T-helper 17 cell (primary cell): ENCODE measurements at places on chromosomes 3 and 15. TPM values are rescaled to one million over a fixed set of nuclear protein-coding genes. Genes with fewer than 3 reads are reported as not detected.

DNA sequence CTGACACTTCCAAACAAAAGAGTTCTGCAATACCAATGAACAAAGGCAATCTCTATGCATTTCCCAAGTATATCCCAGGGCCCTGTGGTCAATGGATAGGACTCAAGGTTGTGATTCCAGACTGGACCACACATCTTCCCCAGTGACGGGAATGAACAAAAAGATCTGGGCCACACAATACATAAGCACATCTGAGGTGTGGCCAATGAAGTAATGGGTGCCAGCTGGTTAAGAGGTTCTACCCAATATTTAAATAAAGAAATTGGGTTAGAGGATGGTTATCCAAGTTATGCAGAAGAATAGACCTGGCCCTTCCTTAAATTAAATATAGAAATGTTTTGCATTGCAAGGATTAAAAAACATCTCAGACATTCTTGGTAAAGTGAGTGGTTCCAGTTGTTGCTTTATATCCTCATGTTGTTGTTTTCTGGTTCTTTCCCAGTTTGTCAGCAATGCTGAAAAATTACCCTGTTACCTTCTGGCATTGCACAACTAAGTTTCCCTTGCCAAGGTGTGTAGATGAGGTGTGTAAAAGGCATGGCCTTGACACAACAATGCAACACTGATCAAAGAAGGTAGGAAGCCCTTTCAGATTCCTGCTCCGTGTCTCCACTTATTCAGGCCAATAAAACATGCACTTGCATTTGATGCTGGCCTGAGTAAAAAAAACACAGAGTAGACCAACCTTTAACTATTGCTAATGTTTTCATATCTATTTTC lies 86.5 kb downstream of the PRICKLE2 start:
- DNase-seq = no peak

DNA sequence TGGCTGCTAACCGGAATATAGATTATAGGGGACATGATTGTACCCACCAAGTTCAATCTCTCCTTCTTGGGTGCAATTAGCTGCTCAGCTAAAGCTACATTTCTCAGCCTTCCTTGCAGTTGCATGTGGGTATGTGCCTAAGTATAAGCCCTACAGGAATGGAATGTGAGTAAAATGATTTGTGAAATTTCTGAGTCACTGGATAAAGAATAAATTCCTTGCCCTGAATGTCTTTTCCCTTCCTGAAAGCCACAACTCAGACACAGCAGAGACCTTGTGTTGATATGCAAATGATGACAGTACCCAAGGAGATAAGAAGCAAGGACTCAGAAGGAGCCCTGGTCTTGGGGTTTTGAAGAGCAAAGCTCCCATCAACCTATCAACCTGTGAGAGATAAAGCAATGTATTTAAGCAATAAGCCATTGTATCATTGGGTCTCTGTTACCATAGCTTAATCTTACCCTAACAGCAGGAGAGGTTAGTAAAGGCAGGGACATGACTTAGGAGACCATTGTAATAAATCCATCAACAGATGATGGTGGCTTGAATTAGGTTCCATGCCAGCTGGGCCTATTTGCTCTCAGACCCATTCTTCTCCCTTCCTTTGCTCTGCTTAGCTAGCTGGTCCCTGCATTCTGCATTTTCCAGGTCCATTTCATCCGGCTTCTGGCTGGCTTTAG lies 25.6 kb upstream of the ZNF280D start:
- no peak for DNase-seq

DNA sequence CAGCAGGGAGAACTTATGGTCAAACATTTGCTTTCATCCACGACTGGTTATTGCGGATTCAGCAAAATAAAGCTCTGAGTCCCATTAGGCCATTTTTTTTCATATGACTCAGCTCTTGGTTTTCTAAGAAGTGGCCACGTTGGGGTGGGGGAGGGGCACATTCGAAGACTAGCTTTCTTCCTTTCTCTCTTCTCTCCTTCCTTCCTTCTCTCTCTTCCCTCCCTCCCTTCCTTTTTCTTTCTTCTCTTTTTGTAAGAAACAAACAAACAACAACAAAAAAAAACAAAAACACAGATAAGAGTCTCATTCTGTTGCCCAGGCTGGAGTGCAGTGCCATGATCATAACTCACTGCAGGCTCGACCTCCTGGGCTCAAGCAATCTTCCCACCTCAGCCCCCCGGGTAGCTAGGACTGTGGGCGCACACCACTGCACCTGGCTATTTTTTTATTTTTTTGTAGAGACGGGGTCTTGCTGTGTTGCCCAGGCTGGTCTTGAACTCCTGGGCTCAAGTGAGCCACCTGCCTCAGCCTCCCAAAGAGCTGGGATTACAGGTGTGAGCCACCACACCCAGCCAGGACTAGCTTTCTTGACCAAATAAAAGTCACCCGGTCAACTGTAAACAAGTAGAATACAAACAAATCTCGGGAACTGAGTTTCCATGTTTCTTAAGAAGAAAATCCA lies 41.6 kb downstream of the ABCC5 start:
- DNase-seq = no peak

DNA sequence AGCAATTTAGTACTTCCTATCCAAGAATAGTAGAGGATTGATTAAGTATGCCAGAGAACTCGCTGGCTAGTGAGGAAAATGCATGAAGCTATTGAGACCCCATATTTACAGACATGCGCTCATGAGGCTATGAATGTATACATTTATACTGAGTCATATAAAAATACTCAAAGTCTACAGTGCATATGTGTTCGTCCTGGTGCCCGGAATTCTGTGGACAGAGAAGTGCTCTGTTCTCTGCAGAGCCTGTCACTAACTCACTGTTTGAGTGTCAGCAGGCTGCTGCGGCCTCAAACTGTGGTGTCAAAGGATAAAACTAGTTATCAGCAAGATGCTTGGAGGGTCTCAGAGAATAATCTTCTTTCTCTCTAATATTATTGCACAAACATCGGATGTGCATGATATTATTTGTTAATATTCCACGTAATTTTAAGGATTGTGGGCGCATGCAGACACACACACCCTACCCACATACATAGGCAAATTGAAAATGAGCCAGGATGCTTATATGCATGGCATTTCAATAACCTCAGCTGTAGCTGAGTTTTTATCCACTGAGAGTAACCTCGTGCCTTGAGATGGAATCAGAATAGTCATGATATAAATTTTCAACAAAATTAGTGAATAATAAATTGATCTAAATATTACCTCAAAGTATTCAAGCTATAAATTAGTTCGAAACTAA lies 50.0 kb upstream of the TSC22D2 start:
- DNase-seq = no peak

GRCh38 chr3:53234130-53234840 lies 21.5 kb downstream of the TKT start:
- DNase-seq = no peak

DNA sequence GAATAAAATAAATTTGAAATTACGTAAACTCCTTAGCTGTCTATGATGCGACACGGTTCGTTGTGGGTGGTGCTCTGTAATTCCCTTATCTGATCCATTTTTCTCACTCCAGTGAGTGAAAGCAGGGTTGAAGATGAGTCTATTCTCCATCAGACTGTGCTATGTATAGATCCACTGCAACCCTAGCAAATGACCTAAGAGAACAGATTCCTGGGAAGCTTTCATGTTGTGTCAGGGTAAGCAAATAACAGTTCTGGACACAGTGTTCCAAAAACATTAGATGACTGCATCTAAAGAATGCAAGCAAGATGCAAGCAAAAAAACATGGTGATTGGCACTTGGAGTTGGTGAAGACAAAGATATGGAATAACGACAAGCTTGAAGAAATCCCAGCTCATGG lies 239.3 kb downstream of the SLC9A9 start:
- no peak for DNase-seq

DNA sequence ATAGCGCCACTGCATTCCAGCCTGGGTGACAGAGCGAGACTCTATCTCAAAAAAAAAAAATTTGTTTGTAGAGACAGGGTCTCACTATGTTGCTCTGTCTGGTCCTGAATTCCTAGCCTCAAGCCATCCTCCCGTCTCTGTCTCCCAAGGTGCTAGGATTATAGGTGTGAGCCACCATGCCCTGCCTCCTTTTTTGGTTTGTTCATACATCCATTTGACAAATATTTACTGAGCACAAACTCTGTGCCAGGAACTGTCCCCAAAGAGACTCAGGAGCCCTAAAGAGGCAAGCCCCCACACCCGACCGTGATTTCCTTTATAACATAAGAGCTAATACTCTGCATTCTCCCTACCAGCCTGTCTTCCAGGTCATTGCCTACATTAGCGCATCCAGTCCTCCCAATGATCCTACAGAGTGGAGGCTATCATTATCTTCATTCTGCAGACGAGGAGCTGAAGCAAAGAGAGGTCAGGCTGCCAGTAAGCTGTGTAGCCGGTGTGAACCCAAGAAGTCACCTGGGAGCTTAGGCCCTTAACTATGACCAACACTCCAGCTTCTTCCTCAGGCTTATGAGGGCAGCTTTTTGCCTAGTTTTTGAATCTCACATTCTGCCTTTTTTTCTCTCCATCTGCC lies 6.3 kb upstream of the PXK start:
- no peak for DNase-seq

DNA sequence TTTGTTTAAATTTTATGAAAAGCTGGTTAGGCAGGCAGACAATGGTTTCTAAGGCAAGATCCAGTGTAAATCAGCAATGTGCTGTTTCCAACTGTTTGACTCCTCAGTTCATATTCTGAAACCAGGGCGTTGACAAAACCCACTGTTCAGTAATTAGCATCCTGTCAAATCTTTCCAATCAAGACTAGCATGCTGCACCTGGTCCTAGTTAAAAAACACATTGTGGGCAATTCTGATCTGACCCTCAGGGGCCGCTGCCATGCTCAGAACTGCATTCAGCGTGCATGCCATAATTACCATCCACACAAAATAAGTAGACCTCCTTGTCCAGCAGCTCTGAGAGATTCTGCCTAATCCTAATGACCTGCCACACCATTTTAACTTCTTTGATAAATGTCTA lies 20.9 kb upstream of the RBP1 start:
- DNase-seq = no peak

- no peak for DNase-seq
Measured at GRCh38 chr15:63063164-63063756, 20.7 kb downstream of the TPM1 start.

DNA sequence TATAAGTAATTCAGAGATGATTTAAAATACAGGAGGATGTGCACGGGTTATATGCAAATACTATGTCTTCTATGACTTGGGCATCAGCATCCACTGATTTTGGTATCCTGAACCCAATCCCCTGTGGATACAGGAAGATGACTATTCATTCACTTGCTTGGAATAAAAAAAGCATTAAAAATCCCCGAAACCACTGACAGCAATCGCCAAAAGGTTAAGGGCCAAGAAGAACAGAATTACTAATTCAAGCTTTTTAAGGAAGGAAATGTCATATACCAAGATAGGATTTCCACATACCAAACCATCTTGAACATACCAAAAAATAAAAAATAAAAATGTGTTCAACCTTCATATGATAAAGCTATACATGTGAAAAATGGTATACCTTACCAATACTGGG lies 93.7 kb downstream of the DLG1 start:
- no peak for DNase-seq

GRCh38 chr15:67827562-67828277 lies 2.4 kb downstream of the SKOR1 start:
- DNase-seq = no peak

GRCh38 chr15:31352911-31353811 lies 26.5 kb downstream of the KLF13 start:
- no peak for DNase-seq

- DNase-seq = no peak
Measured at GRCh38 chr3:154583086-154583634, 153.2 kb upstream of the GPR149 start.

- no peak for DNase-seq
Measured at GRCh38 chr3:109213321-109213720, 76.8 kb downstream of the C3orf85 start.

- no peak for DNase-seq
Measured at GRCh38 chr3:126441256-126441880, 34.3 kb downstream of the ZXDC start.

DNA sequence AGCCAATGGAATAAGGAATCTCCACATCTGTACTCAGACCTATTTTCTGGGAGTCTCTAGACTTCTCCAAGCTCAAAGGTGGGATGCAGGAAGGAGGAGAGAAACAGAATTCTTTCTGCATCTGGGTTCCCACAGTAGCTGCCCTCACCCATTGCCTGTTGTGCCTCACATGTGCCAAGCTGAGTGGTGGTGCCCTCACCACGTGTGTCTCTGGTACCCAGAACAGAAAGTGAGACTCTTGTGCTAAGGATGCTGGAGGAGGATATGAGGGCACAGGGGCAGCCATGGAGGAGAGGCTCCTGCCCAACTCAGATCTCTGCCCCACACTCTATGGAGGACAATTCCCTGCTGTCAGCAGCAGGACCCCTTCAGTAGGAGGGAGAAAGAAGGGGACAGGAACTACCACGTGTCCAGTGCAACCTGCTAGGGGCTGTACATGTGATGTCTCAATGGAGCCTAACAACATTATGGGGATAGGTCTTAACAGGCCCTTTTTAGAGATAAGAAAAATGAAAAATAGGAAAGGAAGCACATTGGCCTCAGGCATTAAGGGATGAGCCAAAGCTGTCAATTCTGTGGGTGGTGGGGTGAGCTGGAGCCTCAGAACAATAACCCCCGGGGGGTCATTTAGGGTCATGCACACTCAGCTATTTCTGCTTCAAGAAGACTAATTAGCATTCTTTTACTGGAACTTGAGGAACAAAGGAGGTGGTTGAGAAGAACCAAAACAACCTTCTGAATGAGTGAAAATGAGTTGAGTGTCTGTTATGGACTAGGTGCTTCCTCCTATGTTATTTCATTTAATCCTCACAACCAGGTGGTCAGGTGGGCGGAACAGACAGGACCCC lies 16.3 kb upstream of the NOX5 start:
- no peak for DNase-seq

GRCh38 chr3:194326192-194326967 lies 24.7 kb downstream of the CPN2 start:
- no peak for DNase-seq

DNA sequence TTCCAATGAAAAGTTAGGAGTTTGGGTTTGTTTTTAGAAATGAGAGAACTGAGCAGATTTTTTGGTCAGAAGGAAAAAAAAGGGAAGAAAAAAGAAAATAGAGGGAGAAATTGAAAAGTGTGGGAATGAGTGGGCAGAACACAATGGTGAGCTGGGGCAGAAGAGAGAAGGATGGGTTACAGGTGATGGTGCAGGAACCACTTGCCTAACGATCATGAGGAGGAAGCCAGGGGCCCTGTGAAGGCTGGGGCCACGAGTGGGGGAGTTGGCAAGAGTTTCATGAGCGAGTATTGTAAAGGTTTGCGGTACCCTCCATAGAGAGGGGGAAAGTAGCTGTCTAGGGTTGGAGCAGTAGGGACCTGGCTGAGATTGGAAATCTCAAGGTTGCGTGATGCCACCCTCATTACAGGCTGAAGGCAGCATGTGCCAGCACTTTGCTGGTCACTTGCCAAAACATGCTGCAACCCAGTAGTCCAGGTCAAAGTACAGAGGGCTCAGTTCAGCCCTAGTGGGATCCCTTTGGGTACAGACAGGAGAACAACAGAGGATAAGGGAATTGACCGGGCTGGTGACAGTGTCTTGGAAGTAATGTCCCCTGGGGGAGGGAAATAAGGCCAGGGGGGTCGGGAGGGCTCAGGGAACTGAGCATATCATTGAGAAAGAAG lies 6.6 kb downstream of the IVD start:
- DNase-seq = no peak

- DNase-seq = no peak
Measured at GRCh38 chr3:24981924-24982323, 446.1 kb upstream of the RARB start.

Gene TRPM1
- not detected for total RNA-seq

Gene DUOX2
- 0.27 TPM for total RNA-seq

Gene OTOL1
- not detected for total RNA-seq

Gene ERC2
- not detected for total RNA-seq

Gene GOLGA8J
- total RNA-seq = 0.50 TPM

Gene IL17RE
- 12.4 TPM for total RNA-seq

Gene PCSK6
- total RNA-seq = 27.8 TPM

Gene PRSS50
- total RNA-seq = not detected

Gene SCAANT1
- total RNA-seq = 1.7 TPM

Gene PPP1R14D
- not detected for total RNA-seq
